ENCODE measurements at places on chromosomes 12 and 14.

GRCh38 chr12:108821407-108822397 is 35.7 kb downstream of the SSH1 start:
- DNase-seq, result peak; percentile 64

DNA sequence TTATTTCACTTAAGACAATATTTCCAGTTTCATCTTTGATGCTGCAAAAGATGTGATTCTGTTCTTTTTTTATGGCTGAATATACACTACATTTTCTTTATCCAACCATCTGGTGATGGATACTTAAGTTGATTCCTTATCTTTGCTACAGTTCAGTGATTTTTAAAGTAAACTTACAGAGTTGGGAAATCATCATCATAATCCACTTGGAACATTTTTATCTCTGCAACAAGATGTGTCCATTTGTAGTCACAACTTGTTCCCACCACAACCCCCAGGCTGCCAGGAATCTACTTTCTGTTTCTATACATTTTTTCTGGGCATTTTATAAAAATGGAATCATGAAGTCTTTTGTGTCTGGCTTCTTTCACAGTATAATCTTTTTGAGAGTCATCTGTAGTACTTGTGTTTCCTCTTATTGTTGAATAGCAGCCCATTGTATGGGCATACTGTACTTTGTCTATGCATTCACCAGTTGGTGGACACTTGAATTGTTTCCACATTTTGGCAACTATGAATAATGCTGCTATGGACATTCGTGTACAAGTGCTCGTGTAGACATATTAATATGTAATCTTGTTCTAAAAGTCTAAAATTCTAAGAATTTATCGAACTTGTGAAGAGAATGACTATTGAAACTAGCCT is 212.5 kb upstream of the DDHD1 start:
- DNase-seq, result no peak

GRCh38 chr14:71096947-71097346 is 189.7 kb downstream of the PCNX1 start:
- DNase-seq, result no peak

DNA sequence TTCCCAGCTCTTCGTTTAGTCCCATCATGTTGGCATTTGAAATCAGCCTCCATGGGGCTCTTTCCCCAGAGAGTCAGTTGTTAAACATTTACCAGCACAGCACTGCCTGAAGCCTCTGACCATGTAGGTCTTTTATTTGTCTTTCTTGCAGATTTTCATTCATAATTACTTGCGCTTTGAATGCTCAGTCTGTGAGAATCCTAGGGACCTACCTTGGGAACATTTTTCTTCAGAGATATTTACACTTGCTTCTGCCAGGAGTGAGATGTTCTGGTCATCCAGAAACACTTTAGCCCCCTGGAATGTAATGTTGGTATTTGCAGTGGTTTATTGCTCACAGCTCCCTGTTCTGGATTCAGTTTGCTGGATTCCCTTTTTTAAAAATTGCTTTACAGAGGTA is 41.7 kb downstream of the RPH3A start:
- no peak for DNase-seq

- DNase-seq, result peak; percentile 83
These were observed 22.7 kb upstream of the TEX22 start for GRCh38 chr14:105375635-105376057.

DNA sequence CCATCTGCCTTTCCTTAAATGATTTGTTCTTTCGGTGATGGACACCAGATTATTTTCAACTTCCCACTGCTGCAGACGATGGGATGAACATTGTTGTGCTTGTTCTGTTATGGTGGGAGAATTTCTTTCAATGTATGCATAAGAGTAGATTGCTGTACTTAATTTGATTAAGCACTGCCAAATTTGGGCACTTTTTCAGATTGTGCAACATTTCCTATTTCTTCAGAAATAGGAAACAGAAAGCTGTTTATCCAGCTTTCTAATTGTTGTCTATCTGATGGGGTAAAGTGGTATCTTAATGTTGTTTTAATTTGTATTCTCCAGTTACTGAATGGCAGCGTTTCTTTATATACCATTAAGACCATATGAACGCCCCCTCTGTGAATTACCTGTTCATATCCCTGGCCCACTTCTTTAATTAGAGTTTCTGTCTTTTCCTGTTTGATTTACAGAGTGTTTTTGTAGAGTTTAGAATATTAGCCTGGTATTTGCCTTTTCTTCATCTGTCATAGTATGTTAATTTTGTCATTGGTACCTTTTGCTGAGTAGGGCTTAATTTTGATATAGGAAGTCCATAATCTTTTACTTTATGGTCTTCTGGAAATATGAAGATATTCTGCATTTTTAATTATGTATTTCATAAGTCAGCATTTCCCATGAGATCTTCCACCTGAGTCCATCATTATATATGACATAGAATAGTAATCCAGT is 59.6 kb downstream of the DIP2B start:
- DNase-seq, result no peak

GRCh38 chr12:83114966-83115365 is 428.3 kb downstream of the TMTC2 start:
- DNase-seq, result no peak

- DNase-seq, result no peak
These were observed 10.5 kb upstream of the OAS2 start for GRCh38 chr12:112967858-112968257.

- no peak for DNase-seq
These were observed 20.6 kb downstream of the FAM186A start for GRCh38 chr12:50375802-50376201.

GRCh38 chr14:90649557-90650135 is 166.6 kb downstream of the TTC7B start:
- DNase-seq, result no peak

GRCh38 chr12:241266-241665 is 21.4 kb downstream of the SLC6A13 start:
- no peak for DNase-seq

DNA sequence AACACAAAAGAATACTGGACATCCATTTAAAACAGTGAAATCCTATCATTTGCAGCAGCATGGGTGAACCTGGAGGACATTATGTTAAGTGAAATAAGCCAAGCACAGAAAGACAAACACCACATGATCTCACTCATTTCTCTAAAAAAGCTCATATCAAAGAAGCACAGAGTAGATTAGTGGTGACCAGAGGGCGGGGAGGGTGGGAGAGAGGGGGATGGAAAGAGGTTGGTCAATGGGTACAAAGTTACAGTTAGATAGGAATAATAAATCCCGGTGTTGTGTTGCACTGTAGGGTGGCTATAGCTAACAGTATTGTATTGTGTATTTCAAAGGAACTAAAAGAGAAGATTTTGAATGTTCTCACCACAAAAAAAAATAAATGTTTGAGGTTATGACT is 52.4 kb downstream of the DUSP6 start:
- no peak for DNase-seq

GRCh38 chr12:19744705-19745218 is 305.5 kb downstream of the AEBP2 start:
- DNase-seq, result no peak

DNA sequence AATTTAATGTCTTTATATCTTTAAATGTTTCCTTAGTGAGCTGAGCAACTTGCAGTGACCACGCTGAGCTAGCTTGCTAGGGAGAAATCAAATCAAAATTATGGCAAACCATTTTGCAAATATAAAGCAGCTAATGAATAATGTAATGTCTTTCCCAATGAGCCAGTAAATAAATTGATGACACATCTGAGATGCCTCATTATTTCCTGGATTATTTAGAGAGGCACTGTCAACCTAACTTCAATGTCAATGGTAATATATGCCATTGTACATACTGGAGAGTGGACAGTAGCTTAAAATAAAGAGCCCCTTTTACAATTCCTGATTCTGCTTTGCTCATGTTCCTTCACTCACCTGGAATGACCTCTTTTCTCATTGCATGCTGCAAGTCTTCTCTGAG is 182.6 kb downstream of the PHLDA1 start:
- DNase-seq, result no peak

DNA sequence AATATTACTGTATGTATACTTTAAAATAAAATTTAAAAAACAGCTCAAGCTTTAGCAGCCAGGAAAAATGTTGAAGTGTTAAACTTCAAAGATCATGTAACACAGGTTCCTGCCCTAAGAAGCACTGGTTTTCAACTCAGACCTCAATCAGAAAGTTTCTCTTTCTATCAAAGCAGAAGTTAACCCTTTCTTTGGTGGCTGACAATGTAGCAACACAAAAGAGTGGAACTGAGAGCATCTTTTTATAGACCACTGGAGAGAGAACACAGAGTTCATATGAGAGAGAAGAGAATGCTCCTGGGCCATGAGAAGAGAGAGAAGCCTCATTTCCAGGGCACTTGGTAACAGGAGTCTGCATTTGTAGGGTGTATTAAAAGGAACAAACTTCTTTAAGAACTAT is 42.2 kb upstream of the KTN1 start:
- DNase-seq, result no peak

- DNase-seq, result no peak
These were observed 47.1 kb upstream of the KICS2 start for GRCh38 chr12:64269161-64269560.

GRCh38 chr12:111046896-111047295 is 126.5 kb upstream of the MYL2 start:
- DNase-seq, result no peak

DNA sequence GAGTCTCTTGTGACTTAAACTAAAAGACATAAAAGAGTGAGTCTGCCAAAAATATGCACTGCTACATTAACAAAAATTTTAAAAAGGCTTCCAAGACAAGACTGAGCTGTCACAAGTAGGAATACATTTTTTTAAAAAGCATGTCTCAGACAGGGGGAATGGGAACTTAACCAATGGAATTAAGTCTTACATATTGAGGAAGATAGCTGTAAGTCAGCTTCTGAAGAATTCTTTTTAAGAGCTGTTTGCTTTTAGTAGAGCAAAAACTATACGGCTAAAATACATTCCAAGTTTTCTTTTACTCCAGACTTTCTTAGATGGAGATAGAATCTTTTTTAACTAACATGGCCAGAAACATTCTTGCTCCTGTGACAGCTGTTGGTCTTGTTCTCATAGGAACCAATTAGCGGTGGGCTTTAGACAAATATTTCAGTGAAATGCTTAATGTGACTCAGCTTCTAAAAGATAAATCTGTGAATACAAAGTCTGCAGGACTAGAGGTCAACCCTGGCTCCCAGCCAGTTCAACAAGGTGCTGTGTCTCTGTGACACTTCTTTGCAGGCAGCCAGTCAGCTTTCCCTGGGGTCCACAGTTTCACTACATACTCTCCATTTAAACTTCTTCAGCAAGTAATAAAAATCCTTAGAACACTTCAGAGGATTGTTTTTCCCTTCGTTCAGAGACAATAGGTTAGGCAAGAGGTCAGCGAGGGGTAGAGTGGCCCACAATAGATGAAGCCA is 187.6 kb downstream of the NAV3 start:
- no peak for DNase-seq

DNA sequence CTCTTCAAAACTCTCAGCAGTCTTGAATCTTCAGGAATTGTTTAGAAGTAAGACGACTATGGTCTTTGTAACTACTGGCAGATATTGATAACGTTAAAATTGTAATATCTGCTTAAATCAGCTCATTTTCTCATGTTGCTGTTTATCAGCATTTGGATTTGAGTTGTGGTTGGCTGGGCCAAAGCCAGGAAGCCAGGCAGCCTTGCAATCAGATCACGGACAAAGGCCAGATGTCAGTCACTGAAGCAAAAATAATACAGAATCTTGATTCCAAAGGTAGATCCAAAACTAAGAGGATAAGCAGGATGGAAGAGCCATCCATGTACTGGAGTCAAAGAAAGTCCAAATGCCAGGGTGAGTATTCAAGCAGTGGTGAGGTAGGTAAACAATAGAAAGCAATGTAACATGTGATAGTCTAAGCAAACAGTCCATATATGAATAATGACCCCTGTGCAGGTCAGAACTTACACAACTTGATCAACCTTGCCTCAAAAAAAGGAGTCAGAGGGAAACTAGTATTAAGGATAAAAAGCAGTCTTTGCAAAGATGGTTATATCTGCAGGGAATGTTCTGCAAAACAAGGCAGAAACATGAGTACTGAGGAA is 95.8 kb upstream of the RAP1B start:
- no peak for DNase-seq

GRCh38 chr12:80745851-80746505 is 29.3 kb downstream of the MYF5 start:
- DNase-seq, result no peak

DNA sequence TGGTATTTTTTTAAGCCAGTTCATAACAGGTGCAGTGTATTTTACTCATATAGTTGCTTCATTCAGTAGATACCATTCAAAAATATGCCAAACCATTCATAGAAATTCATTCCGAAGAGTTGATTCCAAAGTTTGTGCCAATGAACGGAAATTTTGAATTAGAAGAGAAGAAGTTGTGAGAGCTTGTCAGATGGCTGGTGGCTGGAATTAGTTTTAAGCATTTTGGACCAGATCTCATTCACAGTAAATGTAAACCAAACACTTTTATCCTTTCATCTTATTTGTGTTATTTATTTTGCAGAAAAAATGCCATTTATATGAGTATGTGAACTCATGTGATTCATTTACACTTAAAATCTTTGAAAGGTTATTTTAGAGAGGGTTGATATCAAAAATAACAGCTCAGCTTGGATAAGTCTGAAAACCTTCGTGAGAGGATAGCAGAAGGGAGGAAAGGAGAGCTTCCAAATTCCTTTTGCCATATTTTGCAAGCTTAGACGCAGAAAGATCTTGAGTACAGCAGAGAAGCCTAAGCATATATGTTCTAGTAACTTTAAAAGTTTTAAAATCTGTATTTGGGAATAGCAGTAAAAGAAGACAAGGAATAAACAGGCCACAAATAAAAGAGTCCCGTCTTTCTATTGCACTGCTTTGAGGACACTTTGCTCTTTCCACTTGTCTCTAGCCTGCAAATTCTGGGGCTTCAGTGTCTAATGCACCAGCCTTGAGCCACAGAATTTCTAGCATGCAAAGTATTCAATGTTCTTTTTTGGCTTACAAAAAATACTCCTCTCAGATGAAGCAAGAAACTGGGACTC is 253.6 kb upstream of the FLRT2 start:
- DNase-seq, result no peak

DNA sequence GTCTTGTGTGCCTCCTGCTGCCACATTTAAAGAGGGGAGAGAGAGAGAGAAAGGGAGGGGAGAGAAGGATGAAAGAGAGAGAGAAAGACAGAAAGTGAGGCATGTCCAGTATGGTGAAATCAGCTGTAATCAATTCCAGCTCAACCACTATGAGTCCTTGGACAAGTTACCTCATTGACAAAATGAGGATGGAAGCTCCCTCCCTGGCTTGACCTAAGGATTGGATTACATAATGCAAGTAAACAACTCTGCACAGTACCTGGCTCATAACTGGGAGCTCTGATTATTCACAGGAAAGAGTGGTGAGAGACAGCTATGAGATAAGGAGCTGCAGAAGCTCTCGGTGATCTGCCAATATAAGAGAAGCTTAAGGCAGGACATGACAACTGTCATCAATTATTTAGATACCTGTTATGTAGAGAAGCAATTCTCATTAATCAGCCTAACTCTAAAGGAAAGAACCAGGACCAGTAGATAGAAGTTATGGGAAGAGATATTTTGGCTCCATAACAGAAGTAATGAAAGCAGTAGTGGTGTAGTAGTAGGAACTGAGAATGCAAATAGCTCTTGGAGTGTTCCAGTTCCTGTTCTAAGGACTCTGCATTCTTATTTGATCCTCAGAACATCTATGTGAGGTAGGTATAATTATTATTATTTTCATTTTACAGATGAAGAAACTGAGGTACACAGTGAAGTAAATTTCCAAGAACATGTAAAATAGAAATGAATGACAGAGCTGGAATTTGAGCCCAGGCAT is 791.6 kb downstream of the DIO2 start:
- no peak for DNase-seq

GRCh38 chr14:81981307-81981675 is 447.6 kb upstream of the SEL1L start:
- no peak for DNase-seq
